ENCODE measurements at places on chromosomes 12 and 14. TPM values are rescaled to one million over a fixed set of nuclear protein-coding genes. Genes with fewer than 3 reads are reported as not detected.

Gene CSAD
- 36.9 TPM for total RNA-seq

Gene ASB2
- total RNA-seq: 32.3 TPM

Gene STON2
- 53.5 TPM for total RNA-seq

Gene MOAP1
- 26.6 TPM for total RNA-seq

Gene TNFAIP2
- total RNA-seq: 45.7 TPM

Gene KRT78
- not detected for total RNA-seq

Gene MIA2
- 34.9 TPM for total RNA-seq

Gene FITM1
- total RNA-seq: 4.2 TPM

Gene CLEC4D
- 0.32 TPM for total RNA-seq

Gene OR6C2
- total RNA-seq: 0.42 TPM

Gene B3GNT4
- total RNA-seq: 0.16 TPM

Gene OR6C74
- total RNA-seq: not detected
